ENCODE measurements at places on chromosomes 2 and 18.
A peak's percentile ranks its signal among the peaks of the same experiment; 100 is the strongest.

DNA sequence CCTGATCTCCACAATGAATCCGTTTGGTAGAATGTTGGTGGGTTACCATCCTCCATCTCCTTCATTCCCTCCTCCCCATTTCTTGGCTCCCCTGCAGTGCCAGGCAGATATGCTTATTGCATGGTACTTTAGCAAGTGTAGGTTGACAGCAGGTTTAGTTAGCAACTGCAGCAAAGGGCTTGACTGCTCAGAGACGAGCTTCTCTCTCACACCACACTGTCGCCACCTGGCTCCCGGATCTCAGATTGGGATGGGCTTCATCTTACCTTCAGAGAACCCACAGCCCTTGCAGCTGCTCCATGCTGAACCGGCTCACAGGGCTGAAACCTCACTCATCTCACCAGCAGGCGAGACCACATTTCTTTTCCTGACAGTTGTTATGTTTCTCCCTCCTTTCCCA, 88.8 kb downstream of the VWA3B start:
- DNase-seq = no peak

GRCh38 chr18:35905436-35905835, 67.0 kb upstream of the RMP24 start:
- no peak for DNase-seq

DNA sequence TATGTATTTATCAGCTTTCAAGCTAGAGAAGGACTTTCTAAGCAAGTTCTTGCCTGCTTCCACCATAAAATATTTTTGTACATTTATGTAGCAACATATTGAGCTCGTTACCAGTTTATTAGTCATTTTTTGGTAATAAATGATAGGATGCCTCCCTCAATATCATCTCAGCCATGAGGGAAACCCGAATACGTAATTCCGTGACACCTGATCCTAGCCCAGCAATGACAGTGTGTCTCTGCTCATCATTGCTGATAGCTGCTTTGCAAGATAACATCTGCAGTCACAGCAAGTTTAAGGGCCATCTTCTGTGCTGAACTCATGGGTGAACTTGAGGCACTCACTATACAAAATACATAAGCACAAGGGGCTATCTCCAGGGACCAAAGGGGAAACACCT, 62.2 kb downstream of the COL6A3 start:
- DNase-seq = no peak

- no peak for DNase-seq
These were observed 160.8 kb upstream of the MAPRE2 start for GRCh38 chr18:34880403-34880802.

- DNase-seq = no peak
These were observed 69.1 kb downstream of the EHD3 start for GRCh38 chr2:31302940-31303563.

DNA sequence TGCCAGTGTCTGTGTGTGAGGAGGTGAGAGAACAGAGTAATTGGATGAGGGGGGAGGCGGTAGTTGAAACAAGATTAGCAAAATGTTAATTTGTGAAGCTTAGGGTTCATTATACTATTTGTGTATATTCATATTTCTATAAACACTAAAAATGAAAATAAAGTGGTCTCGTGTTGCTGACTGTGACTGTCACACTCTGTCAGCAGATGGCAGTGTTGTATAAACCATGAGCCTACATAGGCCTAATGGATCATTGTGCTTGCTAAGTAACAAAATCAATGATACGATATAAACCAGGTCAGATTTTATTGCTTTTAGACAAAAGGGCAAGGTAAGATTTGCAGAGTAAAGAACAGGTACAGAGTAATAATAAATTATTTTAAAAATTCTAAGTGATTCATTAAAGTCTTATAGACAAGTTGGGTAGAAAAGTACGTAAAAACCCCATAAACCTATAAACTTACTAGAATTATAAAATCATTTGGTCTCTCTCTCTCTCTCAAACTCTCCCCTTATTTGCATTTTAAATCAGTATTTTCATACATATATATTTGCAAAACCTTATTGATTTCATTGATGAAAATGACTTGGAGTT, 182.7 kb downstream of the RPIA start:
- DNase-seq = no peak

DNA sequence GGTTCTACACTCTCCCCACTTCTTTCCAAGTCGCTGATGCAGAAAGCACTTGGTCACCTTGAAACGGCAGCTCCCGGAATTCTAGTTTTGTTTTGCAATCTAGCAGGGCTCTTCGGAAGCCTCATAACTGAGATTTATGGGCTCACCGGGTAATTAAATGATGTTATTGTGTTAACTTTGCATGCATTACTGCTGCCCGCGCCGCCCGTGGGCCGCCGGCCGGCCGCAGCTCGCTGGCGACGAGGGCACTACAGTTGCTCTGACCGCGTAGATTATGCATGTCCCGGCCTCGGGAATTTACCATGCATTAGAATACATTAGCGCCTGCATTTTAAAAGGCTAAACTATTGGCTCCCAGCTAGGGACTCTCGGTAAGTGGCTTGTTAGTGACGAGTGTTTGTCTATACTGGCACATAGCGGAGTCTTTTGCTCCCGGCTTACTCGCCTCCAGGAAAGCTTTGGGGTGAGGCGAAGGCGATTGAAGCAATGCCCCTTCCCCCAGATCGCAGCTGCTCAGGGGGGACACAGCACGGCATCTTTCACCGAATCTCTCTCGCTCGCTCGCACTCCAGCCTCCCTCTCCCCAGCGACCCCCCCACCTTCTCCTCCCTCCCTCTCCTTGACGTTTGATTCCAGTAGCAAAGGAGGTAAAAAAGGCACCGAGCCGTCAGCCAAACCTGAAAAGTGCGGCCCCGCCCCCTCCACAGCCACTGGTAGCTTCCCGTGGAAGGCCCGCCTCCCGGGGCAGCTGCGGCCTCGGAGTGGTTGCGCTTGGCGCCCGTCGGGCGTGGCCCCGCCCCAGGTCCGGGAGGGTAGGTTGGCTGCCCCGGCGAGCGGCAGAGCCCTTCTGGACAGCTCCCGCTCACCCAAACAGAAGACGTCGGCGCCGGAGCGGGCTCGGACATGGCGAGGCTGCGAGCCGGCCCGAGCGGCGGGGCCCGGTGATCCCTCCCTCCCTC, at the start of gene ONECUT2:
Gene ONECUT2 (plus strand): TSS at position 839 of the 959 bp plus-strand sequence. CDS start 343 bp downstream, outside the sequence.
- DNase-seq = peak; percentile 82

All from omental fat pad (tissue), 4 donors.